Immature natural killer cell (primary cell): ENCODE measurements at places on chromosomes 12 and 14. TPM values are rescaled to one million over a fixed set of nuclear protein-coding genes. Genes with fewer than 3 reads are reported as not detected.

RAPGEF3 gene
- not detected for polyA plus RNA-seq

IL26 gene
- polyA plus RNA-seq, result not detected

PTPN21 gene
- not detected for polyA plus RNA-seq

ZNF385A gene
- 2.7 TPM for polyA plus RNA-seq

TSHR gene
- not detected for polyA plus RNA-seq

DEPDC4 gene
- polyA plus RNA-seq, result 0.29 TPM

GARIN6 gene
- not detected for polyA plus RNA-seq

PCED1B gene
- polyA plus RNA-seq, result 7.4 TPM

TMEM63C gene
- polyA plus RNA-seq, result 0.64 TPM

CDC42BPB gene
- polyA plus RNA-seq, result not detected

DNA sequence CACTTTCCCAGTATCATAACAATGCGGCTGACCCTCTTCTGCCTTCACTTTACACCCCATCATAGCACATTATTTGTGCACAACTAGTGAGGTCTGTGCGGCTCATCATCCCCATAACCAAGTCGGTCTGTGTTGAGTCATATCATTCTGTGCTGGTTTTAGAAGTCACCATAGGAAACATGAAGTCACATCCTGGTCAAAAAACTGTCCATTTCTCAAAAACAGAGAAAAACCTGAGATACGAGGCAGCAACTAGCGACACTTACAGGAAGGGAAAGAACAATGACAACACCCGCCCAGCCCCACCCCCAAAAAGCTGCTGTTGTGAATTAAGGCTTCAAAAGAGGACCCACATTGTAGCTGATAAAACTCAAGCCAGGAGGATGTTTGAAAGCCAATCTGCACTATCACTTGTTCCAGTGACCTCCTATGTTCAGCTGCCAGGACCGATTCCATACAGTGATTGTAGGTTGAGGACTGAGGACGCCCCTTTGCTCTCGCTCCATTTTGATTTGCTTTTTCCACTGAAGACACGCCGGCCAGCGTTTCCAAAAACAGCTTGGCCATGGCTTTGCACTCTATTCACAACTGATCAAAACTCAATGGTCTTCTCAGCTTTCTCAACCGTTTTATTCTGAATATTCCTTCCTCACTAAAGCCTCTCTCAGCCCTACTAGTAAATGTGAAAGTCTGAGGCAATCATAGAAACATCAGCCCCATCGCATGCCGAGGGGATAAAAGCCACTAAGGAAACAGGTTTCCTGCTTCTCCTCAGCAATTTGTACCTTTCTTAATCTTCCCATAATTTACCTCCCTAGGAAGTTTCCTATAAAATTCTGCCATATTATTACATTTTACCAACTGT, 87.5 kb downstream of the DUSP16 start:
- H3K36me3 ChIP-seq, result peaks cover 17% of the 10 kb centered on the region
- peak overlapping the region; percentile 85 for H3K27ac ChIP-seq
- H3K4me3 ChIP-seq, result peak overlapping the region; percentile 1
- H3K27me3 ChIP-seq, result no peaks in the 10 kb centered on the region

DNA sequence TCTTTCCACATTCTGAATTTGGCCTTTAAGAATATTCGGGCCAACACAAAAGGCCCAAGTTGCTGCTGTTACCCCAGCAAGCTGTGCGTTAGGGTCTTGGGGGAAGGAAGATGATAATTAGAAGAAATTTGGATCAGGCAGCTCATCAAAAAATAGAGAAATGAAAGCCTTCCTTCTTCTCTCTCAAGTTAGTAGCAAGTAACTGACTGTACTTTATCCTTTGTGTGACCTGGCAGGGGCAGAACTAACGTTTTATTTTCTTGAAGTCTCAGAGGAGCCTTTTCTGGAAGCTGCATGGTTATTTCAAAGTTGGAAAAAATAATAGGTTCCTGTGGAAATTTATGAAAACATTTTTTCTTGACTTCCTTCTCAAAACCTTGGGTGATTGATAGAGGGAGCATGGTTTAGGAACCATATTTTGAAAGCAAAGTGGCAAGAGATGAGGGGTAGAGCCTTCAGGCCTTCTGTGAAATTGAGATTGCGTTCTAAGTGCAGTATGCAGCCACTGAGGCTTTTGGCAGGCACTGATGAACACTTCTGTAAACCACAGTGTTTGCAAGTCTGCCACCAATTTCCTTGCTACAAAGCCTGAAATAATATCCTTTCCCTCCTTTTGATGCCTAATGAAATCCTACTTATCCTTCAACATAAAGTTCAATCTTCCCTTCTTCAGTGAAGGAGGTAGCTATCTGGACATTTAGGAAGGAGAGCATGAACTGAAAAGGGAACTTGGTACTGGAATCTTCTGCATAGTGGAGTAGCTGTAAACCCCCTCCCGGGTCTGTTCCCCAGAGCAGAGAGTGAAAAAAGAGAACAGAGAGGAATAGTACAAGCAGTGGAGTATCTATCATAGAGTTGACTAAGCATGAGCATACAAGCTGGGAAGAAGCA, 123.2 kb downstream of the FGD4 start:
- no peaks in the 10 kb centered on the region for H3K27me3 ChIP-seq
- H3K4me1 ChIP-seq, result peaks cover 17% of the 10 kb centered on the region
- DNase-seq, result no peak
- no peaks in the 10 kb centered on the region for H3K36me3 ChIP-seq

GRCh38 chr12:125004621-125005020, 11.2 kb downstream of the BRI3BP start:
- no peak overlapping the region for H3K4me3 ChIP-seq
- peaks cover 5% of the 10 kb centered on the region for H3K27me3 ChIP-seq
- no peak for DNase-seq
- H3K27ac ChIP-seq, result no peak overlapping the region
- H3K4me1 ChIP-seq, result peaks cover 24% of the 10 kb centered on the region
- H3K36me3 ChIP-seq, result no peaks in the 10 kb centered on the region

- H3K27ac ChIP-seq, result no peak overlapping the region
- no peak for DNase-seq
- H3K27me3 ChIP-seq, result peaks cover 11% of the 10 kb centered on the region
- no peak overlapping the region for H3K4me3 ChIP-seq
- H3K4me1 ChIP-seq, result peaks cover 16% of the 10 kb centered on the region
- peaks cover 3% of the 10 kb centered on the region for H3K36me3 ChIP-seq
Observed at GRCh38 chr14:24110060-24110459, 4.5 kb upstream of the DCAF11 start.

DNA sequence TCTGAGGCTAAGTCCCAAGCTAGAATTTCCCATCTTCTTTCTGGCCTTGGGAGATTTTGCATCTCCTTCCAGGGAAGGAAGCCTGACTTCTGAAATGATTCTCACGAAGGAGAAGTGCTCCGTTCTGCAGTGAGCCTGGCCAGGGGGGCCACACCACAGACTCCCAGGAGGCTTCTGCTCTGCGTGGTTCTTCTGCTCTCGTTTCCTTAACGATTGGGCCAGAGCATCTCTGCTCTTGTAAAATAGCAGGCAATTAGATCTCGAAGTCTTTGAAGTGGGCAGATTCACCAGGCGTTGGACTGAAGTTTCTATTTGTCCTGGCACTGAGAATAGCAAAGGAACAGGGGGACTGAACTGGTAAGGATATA, 6.7 kb upstream of the BATF start:
- peak overlapping the region; percentile 92 for H3K27ac ChIP-seq
- peaks cover 9% of the 10 kb centered on the region for H3K36me3 ChIP-seq
- no peaks in the 10 kb centered on the region for H3K27me3 ChIP-seq
- DNase-seq, result no peak

- no peak for DNase-seq
- H3K27me3 ChIP-seq, result no peaks in the 10 kb centered on the region
- no peak overlapping the region for H3K27ac ChIP-seq
- H3K4me3 ChIP-seq, result no peak overlapping the region
- peaks cover 3% of the 10 kb centered on the region for H3K36me3 ChIP-seq
Observed at GRCh38 chr12:28987538-28988324, 161.3 kb upstream of the FAR2 start.

DNA sequence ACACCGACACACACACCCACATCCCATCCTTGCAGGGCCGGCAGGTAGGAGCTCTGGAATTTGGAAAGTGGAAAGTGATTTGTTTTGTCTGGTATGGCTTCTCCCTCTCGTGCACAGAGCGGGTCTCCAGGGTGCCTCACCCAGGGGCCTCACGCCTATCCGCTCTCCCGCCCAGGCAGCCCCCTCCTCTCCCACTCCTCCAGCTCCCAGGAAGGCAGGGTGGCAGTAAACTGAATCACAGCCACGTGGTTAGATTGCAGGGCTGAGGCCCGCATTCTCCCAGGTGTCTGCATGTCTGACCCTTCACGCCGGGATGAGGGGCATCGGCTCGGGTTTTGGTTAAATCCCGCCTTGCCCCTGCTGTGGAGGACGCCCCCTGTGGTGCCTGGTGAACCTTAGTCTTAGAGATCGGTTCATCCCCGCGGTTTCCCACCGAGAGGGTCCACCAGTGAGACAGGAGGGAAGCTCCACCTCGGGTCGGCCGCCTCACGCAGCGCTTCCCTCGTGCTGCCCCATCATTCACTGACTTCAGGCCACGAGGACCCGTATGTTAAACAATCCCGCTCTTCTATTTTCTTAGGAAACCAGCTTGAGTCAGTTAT, 64.4 kb downstream of the ADGRD1 start:
- H3K27ac ChIP-seq, result no peak overlapping the region
- H3K27me3 ChIP-seq, result no peaks in the 10 kb centered on the region
- no peak for DNase-seq
- no peak overlapping the region for H3K4me3 ChIP-seq
- no peaks in the 10 kb centered on the region for H3K4me1 ChIP-seq

GRCh38 chr12:7444076-7444475, at the start of gene CD163L1:
Gene CD163L1 (minus strand): TSS chr12:7444153. CDS start chr12:7444127, 26 bp downstream.
- no peak within 1 kb of the TSS for H3K4me3 ChIP-seq
- no peak for DNase-seq
- peaks cover 7% of the 10 kb centered on the region for H3K4me1 ChIP-seq
- no peaks in the 10 kb centered on the region for H3K36me3 ChIP-seq
- no peak within 1 kb of the TSS for H3K27ac ChIP-seq

DNA sequence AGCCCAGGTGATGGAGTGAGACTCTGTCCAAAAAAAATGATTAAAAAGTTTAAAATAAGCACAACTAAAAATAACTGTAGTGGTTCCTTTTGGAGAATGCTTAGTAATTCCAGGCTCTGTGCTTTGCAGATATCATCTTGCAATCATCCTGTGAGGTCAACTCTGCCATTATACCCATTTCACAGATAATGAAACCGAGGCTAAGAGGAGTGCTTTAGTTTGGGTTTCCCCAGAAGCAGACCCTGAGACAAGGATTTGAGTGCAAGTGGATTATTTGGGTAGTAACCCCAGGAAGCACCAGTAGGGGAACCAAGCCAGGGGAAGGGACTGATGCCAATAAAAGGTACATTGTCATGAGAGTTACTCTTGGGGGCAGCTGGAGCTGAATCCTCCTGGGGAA, 44.7 kb downstream of the RIN3 start:
- H3K27me3 ChIP-seq, result peaks cover 4% of the 10 kb centered on the region
- H3K27ac ChIP-seq, result no peak overlapping the region
- peaks cover 46% of the 10 kb centered on the region for H3K4me1 ChIP-seq
- no peak for DNase-seq
- H3K36me3 ChIP-seq, result peaks cover 51% of the 10 kb centered on the region
- no peak overlapping the region for H3K4me3 ChIP-seq

DNA sequence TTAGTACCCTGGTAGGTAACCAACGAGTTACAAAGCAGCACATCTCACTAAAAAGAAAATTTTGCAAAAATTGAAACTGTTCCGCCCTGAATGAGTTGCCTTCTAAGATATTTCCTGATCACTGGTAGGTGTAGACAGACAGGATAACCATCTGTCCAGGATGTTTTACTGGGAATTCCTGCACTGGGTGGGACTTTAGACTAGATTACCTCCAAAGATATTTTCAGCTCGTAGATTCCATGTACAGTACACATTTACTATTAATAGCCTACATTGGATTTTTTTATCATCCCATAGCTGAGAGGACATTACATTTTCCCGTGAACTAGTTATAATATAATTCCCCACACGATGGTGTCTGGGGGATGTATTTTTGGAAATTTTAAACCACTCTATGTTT, 139.6 kb downstream of the DYRK2 start:
- no peaks in the 10 kb centered on the region for H3K36me3 ChIP-seq
- H3K27ac ChIP-seq, result no peak overlapping the region
- no peak for DNase-seq
- no peak overlapping the region for H3K4me3 ChIP-seq

GRCh38 chr14:28777471-28778137, 11.0 kb downstream of the FOXG1 start:
- H3K4me3 ChIP-seq, result no peak overlapping the region
- peaks cover 7% of the 10 kb centered on the region for H3K36me3 ChIP-seq
- peaks cover 15% of the 10 kb centered on the region for H3K27me3 ChIP-seq
- H3K4me1 ChIP-seq, result no peaks in the 10 kb centered on the region

GRCh38 chr12:71465796-71466195, 26.2 kb downstream of the LGR5 start:
- H3K36me3 ChIP-seq, result no peaks in the 10 kb centered on the region
- no peak overlapping the region for H3K27ac ChIP-seq
- H3K4me1 ChIP-seq, result no peaks in the 10 kb centered on the region
- no peak for DNase-seq

GRCh38 chr14:78836777-78837176, 666.6 kb downstream of the NRXN3 start:
- H3K27ac ChIP-seq, result no peak overlapping the region
- H3K4me3 ChIP-seq, result no peak overlapping the region

DNA sequence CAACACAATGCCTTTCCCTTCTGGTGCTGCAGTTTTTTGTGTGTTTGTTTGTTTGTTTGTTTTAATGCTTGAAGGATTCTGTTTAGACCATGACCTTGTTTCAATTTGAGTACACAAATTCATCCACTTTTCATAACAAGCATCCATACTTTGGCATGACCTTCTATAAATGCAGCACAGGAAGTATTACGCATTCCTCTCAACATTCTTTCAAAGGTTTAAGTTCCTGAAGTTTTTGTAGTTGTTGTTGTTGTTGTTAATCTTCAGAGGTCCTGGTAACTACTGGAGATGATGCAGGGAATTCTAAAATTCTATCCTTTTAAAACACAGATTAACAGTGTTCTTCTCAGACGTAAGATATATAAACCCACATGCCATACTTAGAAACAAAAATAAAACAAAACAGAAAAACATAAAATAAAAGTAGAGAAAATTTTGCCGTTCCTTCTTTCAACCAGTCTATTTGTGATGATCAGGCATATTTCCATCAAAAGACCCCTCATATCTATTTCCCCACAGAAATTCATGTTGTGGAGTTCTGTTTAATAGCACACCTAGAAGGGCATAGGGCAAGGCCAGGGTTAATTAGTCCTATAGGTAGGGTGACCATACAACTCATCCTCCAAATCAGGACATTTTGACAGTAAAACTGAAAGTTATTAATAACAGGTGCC, 529.9 kb downstream of the NOVA1 start:
- H3K27ac ChIP-seq, result no peak overlapping the region
- H3K4me3 ChIP-seq, result no peak overlapping the region
- H3K4me1 ChIP-seq, result no peaks in the 10 kb centered on the region

GRCh38 chr12:116426391-116427136, 132.6 kb upstream of the MAP1LC3B2 start:
- H3K4me1 ChIP-seq, result no peaks in the 10 kb centered on the region

DNA sequence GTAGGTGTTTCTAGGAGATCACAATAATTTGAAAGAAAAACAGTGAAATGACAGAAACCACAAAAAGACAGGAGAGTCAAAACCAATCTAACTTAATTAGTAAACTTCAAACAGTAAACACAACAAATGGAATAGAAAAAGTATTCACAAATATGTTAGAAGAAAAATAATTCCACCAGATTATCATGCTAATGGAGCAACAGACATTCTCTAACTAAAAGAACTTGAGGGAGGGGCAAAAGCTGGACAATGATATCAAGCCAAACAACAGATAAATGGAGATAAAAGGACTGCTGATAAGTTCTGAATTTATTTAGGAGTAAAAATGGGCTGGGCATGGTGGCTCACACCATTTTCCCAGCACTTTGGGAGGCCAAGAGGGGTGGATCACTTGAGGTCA, 28.7 kb downstream of the CRY1 start:
- H3K4me3 ChIP-seq, result no peak overlapping the region
- H3K36me3 ChIP-seq, result peaks cover 5% of the 10 kb centered on the region
- peaks cover 40% of the 10 kb centered on the region for H3K4me1 ChIP-seq
- no peak for DNase-seq
- H3K27me3 ChIP-seq, result peaks cover 3% of the 10 kb centered on the region
